ENCODE measurements at places on chromosomes 3 and 15.

- no peak for DNase-seq
Observed at GRCh38 chr3:34002569-34003100, 204.2 kb downstream of the PDCD6IP start.

GRCh38 chr15:41417418-41418195 is 712 bp downstream of the RTF1 start:
- DNase-seq: peak; percentile 24

DNA sequence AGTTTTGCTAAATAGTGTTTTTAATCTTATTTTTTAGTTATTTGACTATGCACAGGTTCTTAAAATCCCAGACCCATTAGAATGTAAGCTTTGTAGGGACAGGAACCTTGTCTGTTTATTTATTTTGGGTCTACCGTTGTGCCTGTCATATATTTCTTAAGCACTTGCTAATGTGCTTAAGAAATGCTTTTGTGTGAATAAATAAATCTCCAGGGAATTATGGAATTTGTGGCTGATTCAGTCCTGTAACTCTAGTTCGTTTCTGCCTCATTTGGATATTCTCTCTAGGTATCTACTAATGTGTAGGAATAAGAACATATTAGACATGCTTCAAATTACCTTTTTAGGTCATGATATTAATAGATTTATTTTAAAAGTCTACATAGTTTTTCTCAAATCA is 161.6 kb downstream of the LPP start:
- DNase-seq: no peak

DNA sequence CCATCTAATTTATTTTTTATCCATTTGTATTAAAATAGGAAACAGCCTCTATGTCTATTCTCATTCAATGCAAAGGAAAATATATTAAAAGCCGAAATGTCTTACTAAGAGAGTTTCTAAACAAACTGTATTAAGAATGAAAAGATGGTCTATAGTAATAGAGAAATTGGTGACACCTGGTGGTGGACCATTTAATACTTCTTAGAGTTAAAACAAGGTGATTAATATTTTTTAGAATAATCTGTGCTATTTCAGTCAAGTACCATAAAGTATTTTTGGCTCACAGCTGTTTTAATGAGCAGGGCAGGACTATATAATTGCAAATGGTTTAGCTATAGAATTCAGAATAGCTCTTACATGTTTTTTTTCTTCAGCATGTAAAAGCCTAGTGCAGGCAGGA is 55.7 kb downstream of the SYNPR start:
- no peak for DNase-seq

DNA sequence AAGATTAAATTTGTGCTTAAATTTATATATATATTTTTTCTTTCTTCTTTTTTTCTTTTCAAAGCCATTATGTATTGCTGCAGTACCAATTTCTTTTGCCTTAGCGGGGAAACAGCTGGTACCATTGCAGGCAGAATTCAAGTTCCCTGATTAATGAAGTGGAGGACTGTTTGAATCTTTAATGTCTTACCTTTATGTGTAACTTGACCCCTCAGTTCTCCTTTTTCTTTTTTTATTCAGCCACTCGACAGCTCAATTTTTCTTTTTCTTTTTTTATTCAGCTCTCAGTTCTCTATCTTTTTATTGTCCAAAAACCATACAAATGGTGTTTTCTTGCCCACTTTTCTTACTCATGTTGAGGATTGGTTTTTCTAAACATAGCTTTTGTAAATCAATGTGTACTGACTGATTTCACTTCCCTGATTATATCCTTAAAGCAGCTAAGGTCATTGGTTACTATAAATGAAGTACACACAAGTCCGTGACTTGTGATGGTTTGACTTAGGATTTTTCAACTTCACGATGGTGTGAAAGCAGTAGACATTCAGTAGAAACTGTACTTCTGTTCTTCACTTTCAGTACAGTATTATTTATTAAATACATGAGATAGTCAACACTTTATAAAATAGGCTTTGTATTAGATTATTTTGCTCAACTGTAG is 22.8 kb downstream of the ATP2C1 start:
- no peak for DNase-seq

DNA sequence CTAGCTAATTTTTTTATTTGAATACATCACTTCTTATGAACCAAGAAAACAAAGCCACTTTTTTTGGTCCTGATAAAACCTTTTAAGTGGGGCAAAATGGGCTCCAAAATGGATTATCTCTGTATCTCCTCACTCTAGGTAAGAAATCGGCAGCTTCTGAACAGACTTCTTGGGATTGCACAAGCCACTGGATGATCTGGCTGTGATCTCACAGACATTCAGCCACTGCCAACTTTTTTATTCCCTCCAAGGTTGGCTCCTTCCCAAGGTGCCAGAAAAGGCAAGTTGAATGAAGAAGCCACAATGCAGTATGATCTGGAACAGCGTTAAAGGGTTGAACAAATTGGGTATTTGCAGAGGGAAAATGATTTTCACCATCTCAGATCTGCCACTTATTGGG is 73.2 kb downstream of the PRICKLE2 start:
- no peak for DNase-seq

DNA sequence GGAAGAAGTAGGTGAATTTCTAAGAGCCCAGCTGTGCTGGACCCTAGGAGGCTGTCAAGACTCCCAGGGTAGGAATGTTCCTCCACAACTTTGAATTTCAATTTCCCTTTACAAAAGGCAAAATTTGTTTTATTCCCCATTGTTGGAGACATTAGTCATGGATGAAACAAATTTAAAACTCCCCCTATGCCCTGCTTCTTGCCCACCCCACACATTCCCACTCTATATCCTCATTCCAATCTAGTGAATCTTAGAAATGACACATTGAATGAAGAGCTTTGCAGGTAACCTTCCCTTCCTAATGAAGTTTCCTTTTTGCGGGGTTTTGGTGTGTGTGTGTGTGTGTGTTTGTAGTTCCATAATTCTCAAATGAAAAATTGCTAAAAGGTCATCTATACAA is 72.6 kb downstream of the CCNL1 start:
- no peak for DNase-seq

DNA sequence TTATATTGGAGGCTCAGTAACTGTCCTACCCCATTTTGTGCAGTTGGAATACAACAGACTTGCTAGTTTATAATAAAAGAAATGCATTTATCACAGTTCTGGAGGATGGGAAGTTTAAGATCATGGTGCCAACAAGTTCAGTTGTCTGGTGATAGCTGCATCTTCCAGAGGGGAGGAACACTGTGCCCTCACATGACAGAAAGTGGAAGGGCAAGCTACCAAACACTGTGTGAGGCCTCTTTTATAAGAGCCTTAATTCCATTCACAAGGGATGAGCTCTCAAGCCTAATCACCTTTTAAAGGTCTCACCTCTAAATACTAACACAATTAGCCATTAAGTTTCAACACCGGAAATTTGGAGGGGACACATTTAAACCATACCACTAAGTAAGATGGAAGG is 1073.9 kb downstream of the PLOD2 start:
- DNase-seq: no peak

- peak; percentile 29 for DNase-seq
Observed at GRCh38 chr15:38671675-38672254, 107.2 kb upstream of the RASGRP1 start.

DNA sequence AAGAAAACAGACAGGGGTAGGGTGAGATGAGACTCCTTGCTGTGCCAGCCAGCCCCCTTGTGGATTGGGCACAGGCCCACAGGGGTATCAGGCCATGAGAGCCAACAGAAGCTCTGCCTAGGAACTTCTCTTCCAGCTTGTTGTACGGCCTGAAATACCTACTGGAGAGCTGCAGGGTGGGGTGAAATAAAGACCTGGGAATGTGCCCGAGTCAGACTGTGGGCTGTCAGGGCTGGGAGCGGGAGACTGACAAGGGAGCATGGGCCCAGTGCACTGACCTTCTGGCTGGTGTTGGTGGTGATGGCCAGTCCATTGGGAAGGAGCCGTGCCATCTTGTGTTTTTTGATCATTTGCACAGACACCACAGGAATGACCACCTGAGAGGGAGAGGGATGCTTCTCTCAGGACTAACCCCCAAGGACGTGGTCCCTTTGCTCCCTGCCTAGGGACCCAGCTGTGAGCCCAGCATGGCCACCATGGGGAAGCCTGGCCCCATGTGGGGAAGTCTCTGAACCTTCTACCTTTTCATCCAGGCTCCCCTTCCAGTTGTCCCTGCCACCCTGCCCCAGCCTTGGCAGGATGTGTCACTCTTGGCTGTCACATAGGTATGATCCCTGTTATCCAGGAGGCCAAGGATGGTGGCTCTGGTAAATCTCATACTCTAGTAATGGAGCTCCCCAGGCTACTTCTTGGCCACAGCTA is 30.7 kb downstream of the GRAMD2A start:
- DNase-seq: no peak

GRCh38 chr15:60644903-60645302 is 166.0 kb upstream of the ICE2 start:
- DNase-seq: no peak

DNA sequence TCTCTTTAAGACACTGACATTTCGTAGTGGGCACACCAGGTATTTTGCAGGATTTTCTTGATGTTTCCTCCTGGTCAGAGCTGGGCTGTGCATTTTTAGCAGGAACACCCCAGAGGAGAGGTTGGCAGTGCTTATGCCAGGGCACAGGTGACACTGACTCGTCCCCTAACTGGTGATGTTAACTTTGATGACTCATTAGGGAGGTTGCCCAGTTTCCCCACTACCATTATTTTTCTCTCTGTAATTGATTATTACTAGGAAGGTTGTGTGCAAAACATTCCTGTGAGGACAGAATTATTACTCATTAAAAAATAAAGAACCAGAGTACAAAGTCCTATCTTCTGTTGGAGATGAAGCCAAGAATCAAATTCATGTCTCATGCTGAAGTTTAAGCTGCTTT is 394.5 kb downstream of the GABRG3 start:
- DNase-seq: no peak

DNA sequence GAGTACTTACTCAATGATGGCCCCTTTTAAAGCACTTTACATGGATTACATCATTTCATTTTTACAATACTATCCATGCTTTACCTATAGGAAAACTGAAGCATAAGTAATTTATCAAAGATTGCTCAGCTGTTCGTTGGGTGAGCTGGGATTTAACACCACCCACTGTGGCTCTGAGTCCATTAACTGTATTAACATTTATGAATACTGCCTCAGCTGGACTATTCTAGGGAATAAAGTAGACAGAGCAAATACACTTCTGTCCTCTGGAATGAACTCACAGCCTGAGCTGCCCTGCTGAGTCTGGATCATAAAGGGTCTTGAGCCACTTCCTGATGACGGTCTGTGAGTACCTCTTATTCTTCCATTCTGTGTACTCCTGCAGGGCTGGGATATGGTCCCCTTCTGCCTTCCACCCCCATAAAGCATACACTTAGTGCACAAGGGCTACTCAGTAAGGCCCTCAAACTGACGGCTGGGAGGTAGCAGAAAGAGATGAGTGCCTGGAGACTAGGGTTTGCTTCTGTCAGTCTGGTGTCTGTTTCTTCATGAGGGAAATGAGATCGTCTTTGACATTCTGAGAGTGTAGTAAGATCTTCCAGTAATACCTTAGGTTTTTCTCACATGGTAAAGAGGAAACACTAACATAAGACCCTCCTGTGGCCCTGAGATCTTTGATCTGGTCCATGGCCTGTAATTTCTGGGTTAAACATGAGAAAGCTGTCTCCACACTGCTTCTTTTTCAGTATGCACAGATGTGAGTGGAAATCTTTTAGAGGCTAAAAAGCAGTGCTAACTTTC is 12.6 kb upstream of the ST6GAL1 start:
- no peak for DNase-seq

GRCh38 chr3:101134331-101134730 is 141.1 kb upstream of the ABI3BP start:
- DNase-seq: no peak

- no peak for DNase-seq
Observed at GRCh38 chr3:98180319-98180890, 13.9 kb downstream of the OR5H15 start.

DNA sequence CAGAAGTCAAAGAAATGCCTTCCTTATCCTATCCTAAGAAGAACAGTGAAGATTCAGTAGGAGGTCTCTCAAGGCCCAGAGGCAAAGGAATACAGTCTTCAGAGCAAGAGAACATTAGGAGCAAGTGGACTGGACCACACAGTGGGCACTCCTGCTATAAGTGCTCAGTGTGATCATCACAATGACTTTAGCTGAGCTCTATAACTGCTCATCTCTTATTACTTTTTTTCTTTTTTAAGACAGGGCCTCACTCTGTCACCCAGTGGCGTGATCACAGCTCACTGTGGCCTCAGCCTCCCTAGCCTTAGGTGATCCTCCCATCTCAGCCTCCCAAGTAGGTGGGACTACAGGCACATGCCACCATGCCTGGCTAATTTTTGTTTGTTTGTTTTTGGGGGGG is 48.1 kb downstream of the COL8A1 start:
- DNase-seq: no peak

GRCh38 chr15:35308802-35309201 is 223.7 kb upstream of the NANOGP8 start:
- DNase-seq: no peak

DNA sequence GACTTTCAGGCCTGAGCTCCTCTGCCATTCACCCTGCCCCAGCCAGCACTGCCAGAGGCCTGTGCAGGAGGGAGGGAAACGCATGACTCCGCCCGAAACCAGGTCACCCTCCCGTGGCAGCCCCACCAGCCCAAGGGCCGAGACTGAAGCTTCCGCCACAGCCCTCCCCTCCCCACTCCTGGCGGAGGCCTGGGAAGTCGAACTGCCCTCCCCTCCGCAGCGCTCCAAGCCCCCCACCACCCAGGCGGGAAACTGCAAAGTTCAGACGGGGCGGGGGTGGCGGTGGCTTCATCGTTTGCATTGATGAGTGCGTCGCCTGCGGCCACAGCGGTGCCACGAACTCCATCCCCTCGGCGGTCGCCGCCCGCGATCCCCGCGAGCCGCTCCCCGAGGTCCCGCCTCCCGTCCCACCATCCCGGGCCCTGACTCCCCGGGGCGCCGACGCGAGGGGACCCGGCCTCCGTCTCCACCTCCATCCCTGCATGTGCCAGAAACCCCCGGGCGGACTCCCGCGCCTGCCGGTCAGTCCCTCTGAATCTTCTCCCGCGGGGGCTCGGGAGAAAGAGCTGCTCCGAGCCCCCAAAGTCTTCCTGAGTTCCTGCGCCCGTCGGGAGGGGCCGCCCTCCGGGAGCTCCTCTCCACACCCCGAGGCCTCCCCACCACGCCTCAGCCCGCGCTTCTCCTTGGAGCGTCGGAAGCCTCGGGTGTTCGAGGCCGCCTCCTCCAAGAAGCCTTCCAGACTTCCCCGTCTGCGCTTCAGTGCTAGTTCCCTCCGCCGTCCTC is 698 bp downstream of the MELTF start:
- no peak for DNase-seq

GRCh38 chr15:93706495-93707292 is 524.7 kb upstream of the MCTP2 start:
- DNase-seq: no peak

Data from activated gamma-delta T cell treated with Interleukin-2 at 50 U/mL for 16 hours (primary cell).